ENCODE measurements at places on chromosomes 3 and 15.

DNA sequence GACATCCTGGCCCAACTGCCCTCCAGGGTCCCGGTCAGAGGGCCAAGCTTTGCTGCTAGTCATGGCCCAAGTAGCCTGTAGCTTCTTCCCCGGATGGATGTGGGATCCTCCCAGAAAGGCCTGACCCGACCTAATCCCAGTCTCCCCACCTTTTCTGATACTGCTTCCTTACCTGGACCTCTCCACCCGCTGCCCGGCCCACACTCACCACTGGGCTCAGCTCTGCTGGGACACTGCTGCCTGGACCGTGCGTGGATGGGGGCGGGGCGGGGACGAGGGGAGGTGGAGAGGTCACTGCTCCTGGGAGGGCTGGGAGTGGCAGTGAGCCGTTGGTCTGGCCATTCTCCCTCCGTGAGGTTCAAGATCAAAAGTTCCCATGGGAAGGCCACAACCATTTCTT is 40.3 kb upstream of the FURIN start:
- DNase-seq, result no peak

GRCh38 chr15:101466188-101466587 is 23.3 kb downstream of the PCSK6 start:
- DNase-seq, result no peak

GRCh38 chr3:14235003-14235911 is 56.6 kb downstream of the LSM3 start:
- no peak for DNase-seq

DNA sequence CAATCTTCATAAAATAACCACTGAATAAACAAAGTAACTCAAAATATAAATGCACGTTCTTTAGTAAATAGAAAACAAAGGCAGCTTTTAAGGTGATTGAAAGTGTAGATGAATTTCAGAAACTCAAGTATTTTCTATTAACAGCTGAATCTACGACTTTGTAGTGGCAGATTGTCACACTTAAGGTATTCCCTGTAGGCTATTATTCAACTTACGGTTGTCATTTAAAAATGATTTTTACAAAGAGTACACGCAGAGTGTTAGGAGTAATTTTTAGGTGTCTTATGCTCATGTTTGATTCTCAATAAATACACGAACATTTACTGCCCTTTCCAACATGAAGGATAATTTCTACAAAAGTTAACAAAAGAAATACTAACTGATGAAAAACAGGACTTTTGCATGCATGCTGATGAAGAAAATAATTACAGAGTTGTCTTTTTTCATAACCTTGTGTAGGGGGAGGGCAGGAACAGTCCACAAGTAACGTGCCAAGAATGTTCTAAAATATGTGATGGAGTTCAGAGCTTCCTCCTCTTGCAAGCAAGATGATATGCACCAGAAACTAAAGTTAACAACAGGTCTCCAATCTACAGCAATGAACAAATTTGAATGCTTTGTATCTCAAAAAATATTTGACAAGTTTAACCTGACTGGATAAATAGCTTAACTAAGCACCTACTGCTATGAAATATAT is 16.7 kb downstream of the DCBLD2 start:
- no peak for DNase-seq

All from activated CD4-positive, CD25-positive, alpha-beta regulatory T cell (primary cell).